ENCODE measurements at places on chromosomes 2 and 18.

DNA sequence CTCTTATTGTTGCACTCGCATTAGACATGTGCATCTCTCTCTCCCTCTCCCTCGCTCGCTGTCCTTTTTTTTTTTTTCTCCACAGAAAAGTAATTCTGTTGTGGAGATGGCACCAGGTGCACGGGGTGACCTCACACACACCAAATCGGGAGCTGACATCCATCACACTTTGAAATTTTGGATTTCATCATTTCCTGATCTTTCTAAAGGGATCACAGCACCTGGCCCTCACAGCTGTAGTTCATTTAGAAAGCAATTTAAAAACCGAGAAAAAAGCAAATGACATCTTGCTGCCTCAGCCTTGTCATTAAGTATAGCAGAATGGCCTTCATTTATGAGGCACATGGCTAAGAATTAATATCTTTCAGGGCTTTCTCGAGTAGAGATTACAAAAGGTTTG is 717.2 kb downstream of the RNF144A start:
- DNase-seq = peak; percentile 95

DNA sequence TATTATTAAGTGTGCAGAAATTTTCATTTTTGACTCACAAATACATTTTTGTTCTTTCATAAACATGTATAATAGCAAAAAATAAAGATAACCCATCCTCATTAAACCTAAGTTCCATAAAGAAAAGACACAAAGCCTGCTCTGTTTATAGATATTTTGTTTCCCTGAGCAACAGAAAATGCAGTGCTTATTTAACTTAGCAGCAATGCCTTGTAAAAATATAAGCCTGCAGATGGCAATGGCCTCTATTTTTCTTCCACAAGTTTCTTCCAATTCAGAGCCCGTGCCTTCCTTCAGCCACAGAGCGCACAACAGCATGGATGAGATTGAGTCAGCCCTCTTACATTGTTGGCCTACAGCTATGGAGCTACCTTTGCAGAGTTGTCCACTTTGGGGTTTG is 43.6 kb downstream of the PKP4 start:
- no peak for DNase-seq

DNA sequence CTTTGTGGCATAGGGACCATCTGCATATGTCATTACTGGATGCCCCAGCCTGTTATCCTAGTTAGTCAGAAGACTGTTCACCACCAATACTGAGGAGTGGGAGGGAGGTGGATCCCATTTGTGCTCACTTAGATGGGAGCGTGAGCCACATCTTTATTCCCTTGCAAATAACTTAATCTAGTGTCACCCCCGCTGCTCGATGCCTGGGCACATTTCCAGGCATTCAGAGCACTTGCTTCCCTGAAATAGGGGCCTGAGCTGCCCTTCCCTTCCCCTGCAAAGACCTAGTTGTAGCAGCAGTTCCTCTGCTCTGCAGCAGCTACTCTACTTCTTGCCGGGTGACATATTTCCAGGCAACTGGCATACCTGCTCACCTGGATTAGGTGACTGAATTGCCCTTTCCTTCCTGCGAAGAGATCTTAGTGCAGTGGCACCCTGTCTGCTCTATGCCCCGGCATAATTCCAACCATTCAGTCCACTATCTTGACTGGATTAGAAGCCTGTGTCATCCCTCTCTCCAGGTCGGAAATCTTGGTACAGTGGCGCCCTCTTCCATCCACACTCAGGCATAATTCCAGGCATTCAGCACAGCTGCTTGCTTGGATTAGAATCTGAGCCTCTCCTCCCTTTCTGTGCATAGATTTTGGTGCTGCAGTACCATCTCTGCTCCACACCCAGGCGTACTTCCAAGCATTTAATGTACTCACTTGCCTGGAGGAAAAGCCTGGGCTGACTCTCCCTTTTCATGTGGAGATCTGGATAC is 1389.1 kb upstream of the TMEFF2 start:
- peak; percentile 71 for DNase-seq

DNA sequence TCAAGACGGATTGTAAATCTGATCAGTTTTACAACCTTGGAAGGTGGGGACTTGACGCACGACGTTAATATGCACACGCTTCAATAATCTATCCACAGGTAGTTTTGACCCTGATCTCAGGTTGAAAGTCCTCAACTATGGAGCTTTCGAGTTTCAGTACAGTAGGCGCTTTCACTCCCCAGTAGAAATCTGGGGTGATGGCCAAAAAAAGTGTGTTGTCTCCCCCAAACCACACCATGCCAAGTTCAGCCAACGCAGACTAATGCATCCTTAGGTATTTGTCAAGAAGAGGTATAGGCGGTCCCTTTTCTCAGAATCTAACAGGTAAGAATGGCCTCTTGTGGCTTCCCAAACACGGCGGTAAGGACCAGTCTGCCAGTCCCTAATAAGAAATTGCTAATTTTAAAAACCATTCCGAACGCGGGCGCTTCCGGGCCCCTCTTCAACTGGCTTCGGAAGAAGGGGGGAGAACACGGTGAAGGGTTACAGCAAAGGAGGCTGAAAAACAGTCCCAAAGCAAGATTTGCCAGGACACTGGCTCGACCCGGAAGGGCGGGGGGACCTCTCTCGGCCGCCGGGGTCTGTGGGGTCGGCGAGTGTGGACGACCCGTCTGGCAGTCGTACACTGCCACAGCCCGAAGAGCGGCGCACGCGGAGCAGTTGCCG is 659 bp downstream of the FAM210A start:
- DNase-seq = no peak

DNA sequence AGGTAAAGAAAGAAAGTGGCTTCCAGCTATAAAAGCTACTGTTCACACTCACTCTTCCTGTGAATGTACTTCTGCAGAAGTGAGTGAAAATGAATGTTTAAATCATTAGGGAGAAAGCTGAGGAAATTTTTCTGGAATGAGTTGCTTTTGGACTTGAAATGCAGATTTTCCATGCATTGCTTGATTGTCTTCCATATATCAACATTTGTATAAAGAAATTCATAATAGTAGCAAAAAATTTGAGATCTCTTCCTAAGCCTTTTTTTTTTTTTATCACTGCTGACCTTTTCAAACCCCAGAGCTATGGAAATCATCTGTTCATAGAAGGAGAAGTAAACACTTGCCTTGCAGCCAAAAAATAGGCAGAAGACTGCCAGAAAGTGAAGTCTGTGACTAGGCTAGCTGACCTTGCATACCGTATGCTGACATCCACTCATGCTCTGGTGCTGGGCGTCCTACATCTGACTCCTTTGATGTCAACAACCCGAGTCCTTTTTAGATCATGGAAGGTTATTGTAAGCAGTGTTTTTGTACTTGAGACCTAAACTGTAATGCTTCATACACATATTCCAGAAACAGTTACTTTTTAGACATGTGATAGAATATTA is 154.5 kb upstream of the RASGRP3 start:
- DNase-seq = no peak

Data from NCI-H2081 (cell line).